ENCODE measurements at places on chromosomes 12 and 14.
A peak's percentile ranks its signal among the peaks of the same experiment; 100 is the strongest.

- peak; percentile 44 for DNase-seq
Observed at GRCh38 chr12:18320036-18320617, 58.8 kb downstream of the PIK3C2G start.

GRCh38 chr12:28770322-28770721 is 378.8 kb upstream of the FAR2 start:
- DNase-seq: no peak

DNA sequence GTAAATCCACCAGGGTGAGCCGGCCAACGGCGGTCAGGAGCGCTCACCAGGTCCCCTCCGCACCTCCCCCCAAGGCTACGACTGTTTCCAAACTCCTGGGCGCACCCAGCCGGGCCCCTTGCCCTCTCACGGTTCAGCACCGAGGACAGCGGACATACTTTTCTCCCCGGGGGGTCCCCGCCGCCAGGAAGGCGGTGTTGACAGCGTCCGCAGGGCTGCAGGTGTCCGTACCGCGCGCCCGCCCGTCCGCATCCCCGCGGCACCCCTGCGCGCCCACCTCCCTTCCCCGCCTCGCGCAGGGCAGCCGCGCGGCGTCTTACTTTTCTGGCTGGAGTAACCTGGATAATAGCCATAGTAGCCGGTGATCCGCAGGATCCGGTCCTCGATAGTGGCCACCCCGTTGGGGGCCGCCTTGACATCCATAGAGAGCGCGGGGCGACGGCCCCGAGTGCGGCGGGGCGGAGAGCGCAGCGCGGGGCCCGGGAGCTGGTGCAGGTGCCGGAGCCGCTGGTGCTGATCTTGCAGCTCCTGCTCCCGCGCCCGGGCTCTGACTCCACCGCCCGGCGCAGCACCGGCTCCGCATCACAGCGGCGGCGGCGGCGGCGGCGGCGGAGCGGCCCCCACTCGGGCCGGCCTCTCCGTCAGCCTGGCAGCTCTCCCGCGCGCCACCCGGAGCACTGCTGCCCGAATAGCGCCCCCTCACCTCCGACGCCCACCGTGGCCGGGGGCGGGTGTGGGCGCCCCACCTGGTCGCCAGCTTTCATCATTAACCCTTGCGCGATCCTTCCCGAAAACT is at the start of gene SLC35F4:
Gene SLC35F4 (minus strand): TSS at position 690 of the 796 bp plus-strand sequence.
- no peak for DNase-seq

DNA sequence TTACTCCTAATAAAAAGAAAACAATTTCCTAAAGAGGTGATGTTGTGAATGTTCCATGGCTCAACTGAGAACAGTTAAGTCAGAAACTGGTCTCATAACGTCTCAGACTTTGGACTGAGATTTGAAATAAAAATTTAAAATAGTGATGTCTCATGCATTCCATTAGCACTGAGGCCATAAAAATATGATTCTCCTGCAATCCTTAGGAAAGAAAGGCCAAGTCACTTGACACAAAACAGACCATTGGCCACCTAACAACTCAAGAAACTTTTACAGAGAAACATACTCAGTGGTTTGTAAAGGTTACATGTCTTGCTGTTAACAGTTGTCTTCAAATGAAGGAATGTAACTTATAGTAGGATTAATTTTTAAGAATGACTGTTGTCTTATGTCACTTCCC is 58.1 kb downstream of the STAB2 start:
- no peak for DNase-seq

GRCh38 chr14:101119830-101120571 is 216.5 kb upstream of the RTL1 start:
- DNase-seq: no peak

DNA sequence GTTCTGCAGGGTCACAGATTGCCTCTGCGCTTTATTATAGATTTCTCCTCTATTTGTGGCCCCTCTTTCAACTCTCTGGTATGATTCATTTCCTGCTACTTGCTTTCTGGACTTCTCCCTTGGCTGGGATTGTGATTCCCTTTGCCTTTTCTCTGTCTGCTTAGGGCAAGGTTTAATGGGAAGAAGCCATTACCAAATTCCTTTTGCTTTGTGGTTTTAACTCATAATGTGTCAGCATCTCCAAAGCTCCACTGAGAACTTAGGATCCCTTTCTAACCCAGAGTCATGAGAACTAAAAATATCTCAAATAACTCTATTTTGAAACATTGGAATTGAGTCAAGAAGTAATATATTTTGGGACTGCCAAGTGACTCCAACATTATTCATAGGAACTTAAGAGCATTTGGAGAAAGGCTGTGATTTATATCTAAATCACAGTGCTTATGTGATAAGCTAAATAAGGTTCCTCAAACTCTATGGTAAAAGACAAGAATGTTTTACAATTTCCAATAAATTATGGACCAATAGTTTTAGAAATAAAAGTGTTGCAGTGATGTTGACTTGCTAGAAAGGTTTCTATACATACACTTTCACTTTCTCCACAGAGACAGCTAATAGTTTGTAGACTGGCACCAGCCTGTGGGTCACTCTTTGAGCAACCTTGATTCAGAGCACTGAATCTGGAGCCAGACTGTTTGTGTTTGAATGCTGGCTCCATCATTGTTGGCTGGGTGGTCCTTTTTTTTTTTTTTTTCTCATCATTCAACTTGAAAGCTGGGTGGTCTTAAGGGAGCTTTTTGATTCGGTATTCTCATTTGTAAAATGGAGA is 93.9 kb downstream of the DACT1 start:
- DNase-seq: peak; percentile 97

DNA sequence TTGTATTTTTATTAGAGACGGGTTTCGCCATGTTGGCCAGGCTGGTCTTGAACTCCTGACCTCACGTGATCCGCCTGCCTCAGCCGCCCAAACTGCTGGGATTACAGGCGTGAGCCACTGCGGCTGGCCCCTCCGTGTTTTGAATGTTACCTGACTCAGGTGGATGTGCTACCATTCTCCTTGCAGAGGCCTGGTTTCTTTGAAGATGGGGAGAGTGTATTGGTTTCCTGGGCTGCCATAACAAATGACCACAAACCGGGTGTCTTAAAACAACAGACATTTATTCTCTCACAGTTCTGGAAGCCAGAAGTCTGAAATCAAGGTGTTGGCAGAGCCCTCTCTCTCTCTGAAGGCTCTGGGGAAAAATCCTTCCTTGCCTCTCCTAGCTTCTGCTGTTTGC is 98.0 kb downstream of the IRF2BPL start:
- DNase-seq: no peak

- no peak for DNase-seq
Observed at GRCh38 chr12:118050972-118051910, 9.7 kb downstream of the WSB2 start.

DNA sequence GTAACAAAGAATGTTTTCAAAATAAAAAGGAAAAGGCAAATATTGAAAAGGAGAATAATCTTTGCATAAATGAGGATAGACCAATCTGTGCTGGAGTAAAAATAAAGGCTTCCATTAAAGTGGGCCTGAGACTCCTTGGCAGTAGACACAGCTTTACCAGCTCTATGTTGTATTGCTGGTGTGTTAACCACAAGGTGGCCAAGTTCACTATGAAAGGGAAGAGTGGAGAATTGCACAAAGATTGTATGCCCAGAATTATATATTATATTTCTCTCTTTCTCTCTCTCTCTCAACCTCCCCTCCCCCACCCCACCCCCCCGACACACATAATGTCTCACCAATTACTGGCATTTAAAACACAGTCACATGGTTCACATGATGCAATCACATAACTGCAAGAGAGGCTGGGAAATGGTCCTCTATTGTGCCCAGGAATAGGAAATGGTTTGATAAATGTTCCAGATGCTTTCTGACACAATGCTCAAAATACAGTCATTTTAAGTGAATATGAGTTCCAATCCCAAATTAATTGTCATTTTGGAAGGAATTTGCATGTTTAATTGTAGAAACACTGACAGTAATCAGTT is 222.6 kb upstream of the SYT1 start:
- no peak for DNase-seq

GRCh38 chr12:68406134-68406576 is 74.0 kb upstream of the MDM1 start:
- no peak for DNase-seq

DNA sequence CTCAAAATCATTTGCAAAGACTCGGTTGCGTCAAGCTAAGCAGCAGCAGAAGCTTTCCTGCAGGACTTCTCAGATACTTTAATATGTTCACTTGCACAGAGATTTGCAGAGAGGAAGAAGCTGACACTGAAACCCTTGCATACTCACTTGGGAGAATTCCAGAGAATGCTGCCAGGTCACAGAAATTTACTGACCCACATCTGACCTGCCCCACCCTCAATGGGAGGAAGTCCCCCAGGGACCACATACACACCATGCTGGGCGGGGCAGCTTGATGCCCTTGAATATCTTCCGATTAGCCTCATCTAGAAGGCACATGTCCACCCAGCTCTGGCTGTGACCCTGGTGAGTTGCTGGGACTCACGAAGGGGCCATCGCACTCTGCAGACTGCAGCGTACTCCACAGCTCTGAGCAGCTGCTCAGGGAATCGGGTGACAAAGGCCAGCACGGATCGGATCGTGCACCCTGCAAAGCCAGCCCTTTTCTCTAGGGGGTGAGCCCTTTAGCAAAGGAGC is 83.2 kb downstream of the ITPK1 start:
- DNase-seq: no peak

GRCh38 chr14:102280376-102280962 is 24.5 kb downstream of the MOK start:
- DNase-seq: peak; percentile 72

GRCh38 chr14:32381869-32382268 is 52.8 kb downstream of the AKAP6 start:
- no peak for DNase-seq

DNA sequence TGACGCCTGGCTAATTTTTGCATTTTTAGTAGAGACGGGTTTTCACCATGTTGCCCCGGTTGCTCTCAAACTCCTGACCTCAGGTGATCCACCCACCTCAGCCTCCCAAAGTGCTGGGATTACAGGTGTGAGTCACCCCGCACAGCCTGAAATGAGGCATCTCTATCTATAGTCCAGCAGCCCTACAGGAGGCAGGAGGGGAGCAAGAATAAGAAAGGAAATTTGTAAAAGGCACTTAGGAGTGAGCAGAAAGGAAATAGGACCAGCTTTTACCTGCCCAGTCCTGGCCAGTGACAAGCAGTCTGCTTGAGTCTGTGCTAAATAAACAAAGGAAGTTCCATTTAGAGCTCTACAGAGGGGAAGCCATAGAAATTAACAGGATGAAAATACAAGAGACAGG is 15.0 kb upstream of the PSMA6 start:
- no peak for DNase-seq

DNA sequence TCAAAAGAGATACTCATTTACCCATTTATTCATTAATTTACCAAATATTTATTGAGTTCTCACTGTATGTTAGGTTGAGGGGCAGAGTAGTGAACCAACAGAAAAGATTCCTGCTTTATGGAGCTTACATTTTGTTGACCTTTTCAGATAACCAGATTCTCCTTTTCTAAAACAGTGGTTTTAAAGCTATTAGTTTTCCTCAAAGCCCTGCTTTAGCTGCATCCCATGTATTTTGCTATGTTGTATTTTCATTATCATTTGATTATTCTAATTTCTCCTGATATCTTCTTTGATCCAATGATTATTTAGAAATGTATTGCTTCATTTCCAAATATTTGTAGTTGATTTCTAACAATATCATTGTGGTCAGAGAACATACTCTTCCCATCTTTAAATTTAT is 53.6 kb downstream of the EML1 start:
- no peak for DNase-seq

DNA sequence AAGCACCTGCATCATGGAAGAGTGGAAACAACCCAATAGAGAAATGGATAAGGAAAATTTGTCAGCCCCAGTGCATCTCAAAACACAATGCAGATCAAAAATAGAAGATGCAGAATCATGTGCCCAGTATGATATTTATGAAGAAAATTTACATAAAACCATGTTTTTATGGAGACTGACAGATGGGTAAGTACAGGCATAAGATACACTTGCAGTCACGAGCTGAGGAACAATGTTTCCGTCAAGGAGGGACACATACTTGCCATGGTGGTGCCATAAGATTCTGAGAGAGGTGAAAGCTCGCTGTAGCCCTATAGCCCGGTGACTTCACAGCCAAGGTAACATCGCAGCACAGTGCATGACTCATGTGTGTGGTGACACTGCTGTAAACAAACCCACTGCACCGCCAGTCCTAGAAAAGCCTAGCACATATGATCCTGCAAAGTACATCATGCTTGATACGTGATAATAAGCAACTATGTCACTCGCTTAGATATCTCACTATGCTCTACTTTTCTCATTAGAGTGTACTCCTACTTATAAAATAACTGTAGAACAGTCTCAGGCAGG is 112.6 kb downstream of the RIMBP2 start:
- no peak for DNase-seq

GRCh38 chr12:8831116-8831515 is 8.7 kb downstream of the A2ML1 start:
- no peak for DNase-seq

DNA sequence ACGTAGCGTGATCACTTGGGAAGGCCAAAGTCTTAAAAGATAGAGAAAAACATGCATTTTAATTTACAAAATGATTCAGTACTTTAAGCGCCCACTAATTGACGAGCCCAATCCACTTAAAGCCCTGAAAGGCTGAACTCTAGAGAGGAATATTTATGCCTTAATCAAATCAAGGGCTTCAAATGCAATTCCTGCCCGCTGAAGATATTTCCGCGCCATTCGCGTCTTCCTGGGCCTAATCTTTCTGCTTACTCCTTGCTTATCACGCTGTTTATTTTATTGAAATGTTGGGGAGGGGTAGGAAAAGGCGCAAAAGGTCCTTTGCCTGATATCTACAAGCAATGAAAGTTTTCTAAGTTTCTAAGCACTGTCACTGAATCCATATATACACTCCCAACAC is 4.0 kb downstream of the TBX3 start:
- DNase-seq: no peak

- no peak for DNase-seq
Observed at GRCh38 chr14:43938588-43939281, 568.3 kb downstream of the FSCB start.

- DNase-seq: no peak
Observed at GRCh38 chr12:92503029-92503931, 199.5 kb upstream of the PLEKHG7 start.
